ENCODE measurements at places on chromosomes 2 and 18. TPM values are rescaled to one million over a fixed set of nuclear protein-coding genes. Genes with fewer than 3 reads are reported as not detected.
A peak's percentile ranks its signal among the peaks of the same experiment; 100 is the strongest.

- no peak for DNase-seq
These were observed 472.8 kb downstream of the PLCL1 start for GRCh38 chr2:198277181-198277580.

GRCh38 chr18:22831441-22831904 lies 101.7 kb upstream of the RBBP8 start:
- DNase-seq, result no peak

DNA sequence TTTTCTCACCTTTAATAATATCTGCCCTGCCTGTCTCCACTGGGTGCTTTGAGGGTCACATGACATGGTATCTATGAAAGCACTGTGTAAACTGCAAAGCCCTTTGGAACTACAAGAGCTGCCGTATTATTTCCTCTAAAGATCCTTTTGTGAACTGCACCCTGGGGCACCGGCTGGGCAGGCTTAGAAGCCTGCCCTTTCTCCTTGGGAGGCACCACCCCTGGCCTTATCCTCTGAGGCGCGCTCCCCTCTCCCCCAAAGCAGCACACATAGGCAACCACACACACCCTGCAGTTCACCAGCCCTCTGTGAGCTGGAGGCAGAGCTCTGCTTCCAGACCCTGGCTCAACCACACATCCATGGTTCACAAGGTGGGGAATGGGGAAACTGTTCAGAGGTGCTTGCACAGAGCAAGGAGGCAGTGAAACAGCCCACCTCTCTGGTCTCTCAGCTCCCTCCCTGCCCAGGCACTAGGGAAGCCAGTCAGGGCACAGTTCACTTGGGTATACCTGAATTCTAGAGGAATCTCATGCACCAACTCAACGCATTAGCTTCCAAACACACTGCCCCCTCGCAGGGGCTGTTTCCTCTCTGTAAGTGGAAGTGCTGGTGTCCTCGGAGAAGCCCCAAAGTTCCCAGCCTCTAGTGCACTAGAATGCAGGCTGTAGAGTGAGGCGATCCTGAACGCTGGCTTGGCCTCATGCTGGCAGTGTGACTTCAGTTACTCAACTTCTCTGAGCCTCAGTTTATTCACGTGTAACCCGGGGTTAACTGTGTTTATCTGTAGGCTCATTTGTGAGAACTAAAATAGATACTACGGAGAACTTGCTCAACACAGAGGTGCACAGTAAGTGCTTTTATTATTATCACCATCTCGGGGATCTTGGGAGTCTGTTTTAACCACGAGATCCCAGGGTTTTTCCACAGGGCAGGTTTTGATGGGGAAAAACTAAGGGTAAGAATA lies 11.0 kb downstream of the SIGLEC15 start:
- DNase-seq, result no peak

GRCh38 chr2:61645911-61646310 lies 107.8 kb upstream of the XPO1 start:
- no peak for DNase-seq

DNA sequence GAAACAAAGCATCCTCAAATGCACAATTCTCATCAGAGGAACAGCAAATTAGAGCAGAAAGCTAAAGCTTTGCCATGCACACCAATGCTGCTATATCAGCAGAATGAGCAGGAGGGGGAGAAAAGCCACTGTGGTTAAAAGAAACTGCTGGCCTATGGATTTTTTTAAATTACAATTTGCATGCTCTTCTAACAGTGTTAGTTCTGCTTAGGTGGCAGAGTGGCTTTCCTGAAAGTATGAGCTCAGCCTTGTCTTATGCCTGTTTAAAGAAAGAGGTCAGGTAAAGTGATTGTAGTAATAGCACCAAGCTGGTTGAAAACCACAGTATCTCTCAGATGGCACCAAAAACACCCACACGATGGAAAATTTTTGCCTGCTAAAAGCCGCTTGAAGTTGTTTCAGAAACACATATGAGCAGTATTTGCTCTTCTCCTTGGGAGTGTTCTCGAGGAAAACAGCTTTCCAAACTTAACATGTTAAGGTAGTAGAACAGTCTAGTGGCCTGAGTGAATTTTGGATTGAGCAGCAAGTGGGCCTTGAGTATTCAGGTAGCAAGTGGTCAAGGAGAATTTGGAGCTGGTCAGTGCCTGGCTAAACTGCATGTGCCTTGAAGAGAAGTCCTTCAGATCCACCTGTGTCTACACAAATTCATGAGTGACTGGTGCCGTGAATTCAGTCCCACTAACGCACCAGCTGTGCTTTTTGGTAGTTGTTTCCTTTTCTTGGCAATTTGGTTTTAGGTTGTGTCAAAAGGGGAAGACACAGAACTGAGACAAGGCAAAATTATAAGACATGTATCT lies 19.6 kb upstream of the NDUFV2 start:
- DNase-seq, result peak; percentile 31

- DNase-seq, result peak; percentile 20
These were observed 165.5 kb downstream of the L3MBTL4 start for GRCh38 chr18:6249170-6249569.

GRCh38 chr2:25669520-25669919 lies 3.9 kb downstream of the DTNB start:
- DNase-seq, result no peak

Gene FAM110C
- polyA plus RNA-seq, result 2.8 TPM

DNA sequence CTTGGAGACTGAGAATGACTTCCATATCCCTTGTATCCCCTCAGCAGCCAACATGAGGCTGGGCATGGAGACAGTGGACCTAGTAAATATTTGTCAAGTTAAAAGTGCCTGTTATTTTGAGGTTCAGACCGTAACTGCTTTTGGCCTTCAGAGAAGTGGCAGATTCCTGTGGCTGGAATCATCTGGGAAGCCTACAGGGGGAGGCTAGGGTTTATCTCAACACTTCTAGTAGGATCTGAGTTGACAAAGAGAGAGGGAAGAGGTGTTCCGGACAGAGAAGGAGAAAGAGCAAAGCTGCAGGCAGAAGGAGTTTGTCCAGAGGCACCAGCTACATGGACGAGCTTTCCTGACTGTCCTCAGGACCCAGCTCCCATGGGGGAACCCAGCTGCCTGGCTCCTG lies 27.0 kb downstream of the SLC14A2 start:
- no peak for DNase-seq

DNA sequence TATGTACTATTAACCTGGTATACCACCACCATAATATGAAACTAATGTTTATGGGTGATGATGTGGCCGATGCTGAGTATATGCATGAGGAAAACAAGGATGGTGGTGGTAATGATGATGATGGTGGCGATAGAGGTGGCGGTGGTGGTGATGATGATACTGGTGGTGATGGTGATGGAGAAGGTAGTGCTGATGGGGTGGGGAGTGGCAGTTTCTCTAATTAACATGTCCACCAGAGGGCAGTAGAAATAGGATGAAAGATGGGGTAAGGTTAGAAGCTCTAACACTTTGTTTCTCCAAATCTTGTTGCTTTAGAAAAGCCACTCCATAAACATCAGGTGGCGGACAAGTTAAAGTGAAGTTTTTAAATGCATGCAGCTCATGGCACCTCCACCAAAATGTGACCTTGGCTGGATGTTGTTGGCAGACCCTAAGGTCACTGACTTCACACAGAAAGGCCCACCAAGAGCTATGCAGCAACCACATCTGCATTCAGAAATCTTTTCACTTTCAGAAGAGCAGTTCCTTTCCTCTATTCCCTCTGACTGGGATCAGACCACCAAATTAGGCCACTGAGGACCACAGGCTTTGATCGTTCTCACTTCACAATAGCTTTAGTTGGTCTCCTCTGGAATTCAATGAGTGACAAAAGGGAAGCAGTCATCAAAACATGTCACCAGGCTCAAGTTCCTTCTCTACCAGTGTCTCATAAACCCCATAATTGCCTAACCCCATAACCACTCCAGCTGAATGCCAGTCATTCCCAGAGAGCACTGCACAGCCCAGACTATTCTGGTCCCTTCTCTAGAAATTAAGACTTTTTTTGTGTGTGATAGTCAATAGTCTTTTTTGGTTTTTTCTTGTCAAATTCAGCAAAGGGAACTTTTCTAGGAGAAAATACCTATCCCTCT lies 7.5 kb upstream of the BCL11A start:
- DNase-seq, result no peak
